NCI-H345 (cell line): ENCODE measurements at places on chromosomes 7 and 10.

DNA sequence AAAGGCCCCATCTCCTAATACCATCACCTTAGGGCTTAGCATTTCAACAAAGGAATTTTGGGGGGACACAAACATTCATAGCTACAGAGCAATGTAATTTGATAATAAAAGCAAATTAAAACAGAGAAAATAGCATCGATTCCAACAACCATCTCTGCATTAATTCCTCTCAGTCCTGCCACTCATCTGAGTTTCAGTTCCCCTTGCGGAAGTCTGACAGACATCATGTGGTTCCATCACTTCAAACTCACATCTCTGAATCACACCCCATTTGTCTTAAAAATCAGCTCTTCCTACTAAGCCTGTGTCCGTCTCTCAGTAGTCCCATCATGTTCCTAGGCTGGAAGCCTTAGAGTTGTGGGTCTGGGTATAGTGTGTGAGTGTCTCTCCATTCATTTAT, 3.6 kb downstream of the ADCK2 start:
- no peak for DNase-seq

GRCh38 chr10:124353896-124354295, 64.8 kb downstream of the OAT start:
- DNase-seq: no peak

- DNase-seq: no peak
Observed at GRCh38 chr10:79088176-79088575, 19.4 kb downstream of the ZMIZ1 start.

DNA sequence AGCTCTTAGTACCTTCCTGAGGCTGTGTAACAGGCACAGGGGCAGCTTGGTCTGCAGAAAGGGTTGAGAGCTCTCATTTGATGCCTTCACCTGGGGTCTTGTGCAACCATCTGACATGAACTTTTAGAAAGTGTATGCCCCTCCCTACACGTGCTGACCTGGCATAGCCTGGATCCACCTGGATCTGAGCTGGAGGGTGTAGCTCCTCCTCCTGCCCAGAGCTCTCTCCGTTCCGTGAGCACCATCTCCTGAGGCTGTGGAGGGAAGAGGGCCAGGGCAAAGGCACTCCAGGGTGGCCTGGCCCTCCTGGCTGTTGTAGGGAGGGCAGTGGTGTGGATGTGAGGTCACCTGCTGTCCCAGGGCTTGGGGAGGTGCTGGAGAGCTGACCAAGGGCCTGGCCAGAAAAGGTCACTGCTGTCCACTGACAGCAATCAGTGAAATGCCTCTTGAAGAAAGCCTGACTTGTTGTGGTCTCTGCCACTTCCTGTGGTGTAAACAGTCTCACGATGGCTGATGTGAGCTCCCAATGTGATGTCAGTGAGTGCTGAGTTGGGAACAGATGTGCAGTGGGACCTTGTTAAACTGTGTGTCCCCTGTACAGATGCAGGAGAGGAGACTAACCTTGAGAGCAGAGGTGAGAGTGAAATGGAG, 23.0 kb downstream of the AMZ1 start:
- DNase-seq: no peak

- peak; percentile 97 for DNase-seq
Observed at GRCh38 chr10:78559661-78560340, 509.0 kb upstream of the ZMIZ1 start.

- peak; percentile 43 for DNase-seq
Observed at GRCh38 chr7:5692845-5693278, 88.6 kb downstream of the RNF216 start.

DNA sequence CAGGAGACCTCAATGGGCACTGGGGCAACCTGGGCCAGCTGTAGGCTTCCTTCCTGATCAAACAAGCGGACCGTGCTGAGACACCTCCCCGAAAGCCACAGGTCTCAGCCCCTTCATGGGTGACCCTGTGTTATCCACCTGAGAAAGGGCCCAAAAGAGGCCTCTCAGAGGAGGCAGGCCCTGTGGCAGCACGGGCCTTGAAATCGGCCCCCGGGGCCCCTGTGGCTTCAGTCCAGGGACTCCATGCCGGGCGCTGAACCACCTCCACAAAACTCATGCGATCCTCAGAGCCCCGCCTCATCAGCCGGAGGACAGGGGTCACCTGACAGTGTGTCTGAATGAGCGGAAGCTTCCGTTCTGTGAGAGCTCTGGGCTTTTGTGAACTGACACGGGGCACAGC, 307.1 kb downstream of the PAXIP1 start:
- DNase-seq: no peak

DNA sequence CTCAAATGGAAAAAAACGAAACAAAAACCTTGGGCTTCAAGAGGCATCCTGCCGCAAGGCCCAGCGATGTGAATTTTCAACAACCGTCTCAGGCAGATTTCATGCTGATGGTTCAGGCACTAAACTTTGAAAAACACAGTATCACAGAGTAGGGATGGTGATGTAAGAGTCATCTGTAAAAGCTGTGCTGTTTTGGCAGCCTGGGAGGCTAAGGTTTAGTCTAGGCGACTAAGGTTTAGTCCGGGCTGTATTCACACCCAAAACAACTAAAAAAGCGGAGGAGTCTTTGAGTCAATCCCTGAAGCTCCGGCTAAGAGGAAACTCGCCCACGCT, 420 bp upstream of the MINPP1 start:
- DNase-seq: no peak

- no peak for DNase-seq
Observed at GRCh38 chr7:22712999-22713398, 14.0 kb upstream of the IL6 start.
